A549 (cell line): ENCODE measurements at places on chromosomes 3 and 15. TPM values are rescaled to one million over a fixed set of nuclear protein-coding genes. Genes with fewer than 3 reads are reported as not detected.

DNA sequence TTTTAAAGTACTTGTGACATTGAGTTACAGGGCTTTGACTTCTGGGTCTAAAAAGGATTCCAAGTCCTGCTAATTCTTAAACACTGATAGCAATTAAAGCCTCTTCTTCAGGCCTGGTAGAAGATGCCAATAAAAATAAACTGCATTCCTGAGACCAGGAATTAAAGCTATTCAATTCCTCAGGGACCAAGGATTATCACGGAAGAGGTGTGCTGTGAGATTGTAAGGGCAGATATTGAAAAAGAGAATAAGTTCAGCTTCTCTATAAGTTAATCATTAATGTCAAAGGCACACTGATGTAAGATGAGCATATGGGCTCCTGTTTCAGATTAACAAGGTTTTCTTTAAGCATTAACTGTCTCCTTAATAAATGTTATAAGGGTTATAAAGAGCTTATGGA is 611.3 kb downstream of the SI start:
- peak; percentile 51 for DNase-seq

DNA sequence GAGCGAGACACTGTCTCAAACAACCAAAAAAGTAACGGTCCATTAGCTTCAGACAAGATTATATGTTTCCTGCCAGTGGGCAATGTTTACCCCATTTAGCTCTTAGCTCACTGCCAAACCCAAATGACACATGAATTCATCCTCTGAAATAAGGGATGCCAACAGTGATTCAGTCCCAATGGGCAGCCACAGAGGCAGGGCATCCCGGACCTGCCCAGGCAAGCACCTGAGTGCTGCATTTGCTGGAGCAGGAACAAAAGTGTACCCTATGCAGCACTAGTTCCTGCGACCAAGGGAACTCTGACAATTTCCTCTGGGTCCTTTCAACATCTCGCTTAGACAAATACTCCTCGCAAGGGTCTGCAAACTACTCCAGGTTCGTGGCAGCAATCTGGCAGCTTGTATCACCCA is 8.0 kb downstream of the IP6K2 start:
- DNase-seq, result no peak

GRCh38 chr3:144049374-144049773 is 77.8 kb downstream of the DIPK2A start:
- DNase-seq, result no peak

The TRIM59 gene
- polyA plus RNA-seq, result 12.1 to 13.6 TPM (median 12.6 TPM) in 3 replicates

- DNase-seq, result peak; percentile 15
Measured at GRCh38 chr3:157135671-157136396, 24.1 kb downstream of the CCNL1 start.

The CCR9 gene
- not detected in 3 replicates for polyA plus RNA-seq

DNA sequence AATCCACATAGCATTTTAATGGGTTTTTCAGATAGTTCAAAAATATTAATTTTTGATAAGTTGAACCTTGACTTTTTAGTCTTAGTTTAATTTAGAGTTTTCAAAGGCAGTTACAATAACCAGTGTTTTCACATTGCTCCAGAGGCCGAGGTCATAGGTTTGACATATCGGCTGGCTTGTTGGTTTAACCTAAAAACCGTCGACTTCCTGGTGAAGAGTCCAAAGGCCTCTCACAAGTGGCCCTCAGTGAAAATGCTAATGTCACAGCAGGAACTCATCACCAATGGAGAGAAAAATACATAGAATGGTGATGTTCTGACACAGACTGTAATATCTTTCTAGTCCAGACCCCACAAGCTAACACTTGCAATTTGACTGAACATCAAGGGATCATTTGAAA is 642.3 kb downstream of the PLOD2 start:
- DNase-seq, result no peak

DNA sequence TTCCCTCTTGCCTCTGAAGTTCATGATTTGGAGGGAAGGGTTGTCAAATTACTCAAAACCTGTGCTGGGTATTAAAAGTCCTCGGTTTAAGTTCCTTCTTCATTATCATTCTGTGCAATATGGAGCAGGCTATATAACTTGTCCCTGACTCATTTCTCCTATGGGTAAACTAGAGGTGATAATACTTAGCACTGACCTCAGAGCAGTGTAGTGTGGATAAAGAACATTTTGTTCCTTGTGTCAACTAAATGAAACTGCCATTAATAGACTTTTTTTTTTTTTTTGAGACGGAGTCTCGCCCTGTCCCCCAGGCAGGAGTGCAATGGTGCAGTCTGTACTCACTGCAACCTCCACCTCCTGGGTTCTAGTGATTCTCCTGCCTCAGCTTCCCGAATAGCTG is 2.2 kb upstream of the BBX start:
- no peak for DNase-seq

DNA sequence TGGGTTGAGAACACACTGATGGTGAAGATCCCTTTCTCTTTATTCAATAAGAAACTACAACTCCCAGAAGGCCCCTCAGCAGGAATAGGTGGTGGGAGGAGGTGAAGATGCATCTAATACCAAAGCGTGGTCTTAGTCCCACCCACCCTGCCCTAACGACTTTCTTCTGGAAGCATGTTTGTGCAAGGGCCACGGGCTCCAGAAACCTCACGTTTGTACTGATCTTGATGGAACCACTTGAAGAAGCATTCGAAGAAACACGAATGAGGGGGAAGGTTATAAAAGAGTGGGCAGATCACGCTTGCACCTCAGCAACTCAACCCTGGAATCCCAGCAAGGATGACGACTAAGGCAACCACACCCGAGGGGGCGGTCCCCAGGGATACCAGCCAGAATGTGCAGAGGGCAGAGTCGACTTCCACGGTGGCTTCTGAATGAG is 10.6 kb upstream of the SLC25A36 start:
- DNase-seq, result no peak

DNA sequence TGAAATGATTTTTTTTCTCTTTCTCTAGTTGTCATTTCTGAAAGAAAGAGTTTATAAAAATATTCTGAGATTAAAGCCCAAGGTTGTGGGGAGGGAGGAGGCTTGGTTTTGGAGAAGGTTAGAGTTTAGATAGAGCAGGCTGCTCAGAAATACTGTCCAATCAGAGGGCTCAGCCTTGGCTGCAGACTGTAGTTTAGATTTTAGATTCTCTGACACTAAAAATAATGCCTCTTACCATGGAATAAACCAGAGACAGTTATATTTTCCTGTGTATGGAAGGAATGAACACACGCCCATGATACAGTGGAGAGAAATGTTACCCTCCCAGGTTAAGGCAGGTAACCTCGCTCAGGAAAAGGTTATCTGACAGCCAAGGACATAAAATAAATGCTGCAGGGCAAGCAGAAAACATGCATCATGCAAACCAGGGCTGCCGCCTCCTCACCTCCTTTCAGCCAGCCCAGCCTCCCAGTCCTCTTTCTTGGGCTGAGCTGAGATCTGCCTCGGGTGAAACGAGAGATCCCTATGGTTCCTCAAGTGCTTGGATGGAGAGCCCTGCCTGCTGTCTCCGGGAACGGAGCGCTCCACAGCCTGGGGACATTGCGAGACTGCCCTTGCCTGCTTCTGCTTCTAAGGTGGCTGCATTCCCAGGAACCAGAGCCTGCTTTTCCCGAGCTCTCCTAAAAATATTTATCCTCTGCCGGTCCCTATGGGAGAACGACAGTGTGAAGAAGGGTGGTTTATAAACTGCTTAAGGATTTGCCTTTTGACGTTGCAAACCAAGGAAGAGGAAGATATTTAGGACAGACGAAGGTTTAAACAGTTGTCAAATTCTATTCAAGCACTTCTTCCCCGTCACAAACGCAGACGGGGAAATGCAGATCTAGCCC is 848 bp downstream of the NCEH1 start:
- DNase-seq, result no peak

- DNase-seq, result no peak
Measured at GRCh38 chr3:46281551-46281950, 39.3 kb downstream of the CCR3 start.

The SCN11A gene
- 0.01 TPM in 1 of 3 replicates, not detected in the others for polyA plus RNA-seq

- no peak for DNase-seq
Measured at GRCh38 chr3:126101521-126101982, 17.6 kb upstream of the SLC41A3 start.

The DOCK3 gene
- polyA plus RNA-seq, result 0.46 to 0.54 TPM (median 0.50 TPM) in 3 replicates

The CPEB1 gene
- 2.7 to 2.8 TPM (median 2.7 TPM) in 3 replicates for polyA plus RNA-seq

The OR5H15 gene
- polyA plus RNA-seq, result not detected in 3 replicates

DNA sequence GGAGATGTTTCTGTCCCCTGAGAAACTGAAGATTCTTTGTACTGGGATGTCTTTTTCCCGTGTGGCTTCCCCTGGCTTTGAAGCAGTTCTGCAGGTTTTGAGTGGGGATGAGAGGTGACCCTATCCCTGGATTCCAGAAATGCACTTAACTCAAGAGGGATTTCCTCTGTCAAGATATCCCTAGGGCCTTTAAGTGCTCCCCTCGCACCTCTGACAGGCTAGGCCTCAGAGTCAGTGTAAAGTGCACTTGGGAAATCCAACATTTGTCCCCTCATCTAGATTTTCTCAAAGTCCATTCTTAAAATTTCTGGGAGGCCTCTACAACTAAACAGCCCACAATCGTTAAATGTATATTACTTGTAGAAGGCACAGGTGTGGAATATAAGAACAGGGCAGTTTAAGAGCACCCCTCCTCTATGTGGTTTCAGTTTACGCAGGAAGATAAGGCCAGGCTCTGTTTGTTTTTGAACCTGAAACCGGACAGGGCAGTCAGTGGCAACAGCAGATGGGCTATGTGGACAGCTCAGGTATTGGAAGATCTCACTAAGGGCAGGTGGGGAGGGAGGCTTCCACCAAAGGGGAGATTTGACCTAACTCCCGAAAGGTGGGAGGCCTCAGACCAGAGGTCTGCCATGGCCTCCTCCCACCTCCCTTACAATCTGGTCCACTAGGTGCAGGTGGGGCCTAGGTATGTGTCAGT is 4.8 kb downstream of the C3orf52 start:
- DNase-seq, result no peak

The CISH gene
- polyA plus RNA-seq, result 0.42 to 0.68 TPM (median 0.67 TPM) in 3 replicates

DNA sequence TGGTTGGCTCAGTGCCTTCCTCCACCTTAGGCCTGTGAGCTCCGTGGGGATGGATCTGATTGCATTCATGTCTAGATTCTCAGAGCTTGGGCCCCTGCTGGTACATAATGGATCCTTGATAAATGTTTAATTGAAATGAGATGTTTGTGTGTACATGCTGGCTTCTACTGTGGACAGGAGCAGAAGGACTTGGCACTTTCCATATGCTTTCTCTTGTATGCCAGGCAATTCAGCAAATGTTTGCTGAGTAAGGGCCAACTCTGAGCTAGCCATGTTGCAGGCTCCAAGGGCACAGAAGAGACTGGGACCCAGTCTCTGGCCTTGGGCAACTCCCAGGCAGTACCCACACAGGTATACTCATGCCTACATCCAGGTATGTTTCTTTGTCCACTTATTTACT is 67.0 kb downstream of the RAB11A start:
- no peak for DNase-seq

The ZDHHC23 gene
- polyA plus RNA-seq, result 2.8 to 3.6 TPM (median 3.1 TPM) in 3 replicates

- DNase-seq, result no peak
Measured at GRCh38 chr3:10440684-10441083, 64.7 kb downstream of the ATP2B2 start.

- DNase-seq, result no peak
Measured at GRCh38 chr3:182325213-182325950, 467.9 kb upstream of the ATP11B start.

The STAB1 gene
- 0.04 to 0.07 TPM in 2 of 3 replicates, not detected in the other for polyA plus RNA-seq

- DNase-seq, result no peak
Measured at GRCh38 chr15:61687124-61687523, 373.1 kb downstream of the VPS13C start.

GRCh38 chr3:76310089-76310488 is 524.7 kb upstream of the ZNF717 start:
- DNase-seq, result no peak

DNA sequence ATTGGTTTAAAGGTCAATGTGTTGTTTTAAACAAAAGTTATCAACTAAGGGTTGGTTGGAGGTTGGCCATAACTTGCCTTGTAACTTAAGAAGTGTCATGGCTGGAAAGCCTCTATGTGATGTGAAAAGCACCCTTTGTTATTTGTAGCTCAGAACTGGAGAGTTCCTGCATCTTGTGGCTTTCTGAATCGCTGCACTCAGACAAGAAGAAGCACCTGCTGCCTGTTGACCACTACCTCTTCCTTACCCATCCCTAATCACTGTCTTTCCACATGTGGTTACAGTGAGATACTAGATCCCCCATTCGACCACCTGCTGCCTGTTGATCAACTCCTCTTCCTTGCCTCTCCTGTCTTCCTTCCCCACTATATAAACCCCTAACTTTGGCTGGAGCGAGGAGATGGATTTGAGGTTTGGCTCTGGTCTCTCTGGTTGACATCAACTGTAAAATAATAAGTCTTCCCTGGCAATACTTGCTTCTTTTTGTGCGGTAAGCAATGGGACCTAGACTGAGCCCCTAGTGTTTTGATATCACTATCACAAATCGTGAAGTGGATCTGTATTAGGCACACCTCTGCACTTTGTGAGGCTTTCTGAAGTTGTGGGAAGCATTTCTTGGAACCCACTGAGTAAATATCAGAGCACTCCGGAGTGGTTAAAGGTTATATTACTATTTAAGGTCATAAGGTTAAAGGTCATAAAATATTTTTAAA is 13.8 kb downstream of the RPL39L start:
- no peak for DNase-seq

The CATSPER2 gene
- polyA plus RNA-seq, result 1.2 to 2.0 TPM (median 1.2 TPM) in 3 replicates

DNA sequence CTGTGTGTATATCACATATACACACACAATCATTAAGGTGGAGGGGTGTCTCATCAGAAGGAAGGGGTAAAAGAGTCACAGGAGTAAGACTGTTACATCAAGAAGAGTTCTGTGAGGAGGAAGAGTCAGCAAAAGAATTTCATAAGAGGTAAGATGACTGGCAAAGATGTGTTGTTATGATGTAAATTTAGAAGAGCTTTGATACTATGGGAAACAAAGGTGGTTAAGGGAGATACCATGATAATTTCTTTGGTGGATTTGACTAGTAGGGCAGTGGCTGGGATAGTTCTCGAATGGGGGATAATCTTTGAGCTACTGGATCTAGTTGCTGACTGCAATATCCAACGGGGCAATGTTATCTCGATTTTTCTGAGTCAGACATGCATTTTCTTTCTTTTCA is 61.6 kb downstream of the STAG1 start:
- no peak for DNase-seq

The OR5K2 gene
- polyA plus RNA-seq, result not detected in 3 replicates

The SYNPR gene
- not detected in 3 replicates for polyA plus RNA-seq

The SEMA3G gene
- polyA plus RNA-seq, result 0.13 to 0.24 TPM (median 0.13 TPM) in 3 replicates

- no peak for DNase-seq
Measured at GRCh38 chr15:85595804-85596536, 198.8 kb downstream of the KLHL25 start.

- DNase-seq, result peak; percentile 75
Measured at GRCh38 chr15:56496635-56497034, 31.7 kb upstream of the MNS1 start.

DNA sequence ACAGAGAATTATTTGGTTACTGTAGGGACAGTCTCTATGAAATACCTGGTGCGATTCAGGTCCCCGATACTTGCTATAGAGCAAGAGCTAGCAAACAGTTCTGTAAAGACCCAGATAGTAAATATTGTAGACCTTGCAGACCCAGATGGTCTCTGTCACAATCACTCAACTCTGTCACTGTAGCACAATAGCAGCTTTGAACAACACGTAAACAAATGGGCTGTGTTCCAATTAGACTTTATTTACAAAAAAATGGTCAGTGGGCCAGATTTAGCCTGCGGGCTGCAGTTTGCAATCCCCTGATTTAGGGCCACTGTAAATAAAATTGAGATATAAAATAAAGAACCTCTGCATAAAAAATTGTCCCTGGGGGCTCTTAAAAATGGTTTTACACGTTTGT is 127.7 kb downstream of the SV2B start:
- no peak for DNase-seq
